ENCODE measurements at places on chromosomes 11 and 22.

- DNase-seq, result no peak
These were observed 26.6 kb downstream of the RSF1 start for GRCh38 chr11:77793972-77794371.

GRCh38 chr11:118436639-118437207, 431 bp downstream of the KMT2A start:
- peak; percentile 28 for DNase-seq

DNA sequence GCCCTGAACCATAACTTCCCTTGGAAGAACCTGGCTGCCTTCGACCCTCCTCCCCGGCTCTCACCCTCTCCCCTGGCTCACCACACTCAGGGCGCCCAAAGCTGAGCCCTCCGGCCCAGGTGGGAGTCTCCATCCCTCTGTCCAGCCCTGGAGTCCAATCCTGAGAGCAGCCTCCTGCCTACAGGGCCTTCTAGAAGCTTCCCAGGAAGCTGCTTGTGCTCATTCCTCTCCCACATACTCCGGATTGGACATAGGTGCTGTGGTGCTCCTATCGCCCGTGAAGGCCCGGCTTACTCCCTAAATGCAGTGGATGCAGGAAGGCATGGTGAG, 1332.0 kb downstream of the BRD1 start:
- DNase-seq, result no peak

DNA sequence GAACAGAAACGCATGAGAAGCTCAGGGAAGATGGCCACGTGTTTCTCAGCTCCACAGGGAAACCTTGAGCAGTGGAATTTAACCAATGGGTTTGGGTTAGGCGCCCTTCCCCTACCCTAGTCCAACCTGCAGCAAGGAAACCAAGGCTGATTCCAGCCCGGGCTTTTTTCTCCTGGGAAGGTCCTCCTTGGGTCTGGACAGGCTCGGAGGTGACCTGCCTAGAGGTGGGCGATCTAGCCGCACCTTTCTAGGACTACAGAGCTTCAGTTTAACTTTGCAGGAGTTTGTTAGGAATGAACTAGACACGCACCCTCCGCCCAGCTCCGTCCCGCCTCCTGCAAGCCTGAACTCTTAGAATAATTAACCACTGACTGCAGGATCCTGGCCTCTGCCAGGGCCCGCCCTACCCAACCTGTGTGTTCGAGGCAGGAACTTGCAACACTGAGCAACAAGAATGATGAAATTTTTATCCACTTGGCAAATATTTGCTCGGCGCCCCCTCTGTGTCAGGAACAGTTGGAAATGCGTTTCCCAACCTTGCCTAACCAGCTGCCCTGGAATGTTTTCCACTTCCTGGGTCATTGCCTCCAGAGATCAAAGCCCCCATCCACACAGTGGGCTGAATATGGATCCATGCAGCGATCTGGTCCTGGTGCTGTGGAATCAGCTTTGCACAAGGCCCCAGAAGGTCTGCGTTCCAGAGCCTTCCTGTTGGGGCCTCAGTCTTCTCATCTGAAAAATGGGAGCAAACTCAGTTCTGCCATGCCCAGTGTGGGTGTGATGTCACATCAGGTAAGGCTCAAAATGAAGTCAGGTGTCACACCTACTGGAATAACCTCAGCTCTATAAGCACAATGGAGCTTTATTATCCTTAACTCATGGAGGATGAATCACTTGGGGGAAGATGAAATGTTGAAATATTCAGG, 13.3 kb downstream of the MPST start:
- no peak for DNase-seq

GRCh38 chr11:126387857-126388256, 32.4 kb downstream of the ST3GAL4 start:
- no peak for DNase-seq

GRCh38 chr11:115891581-115891980, 387.4 kb upstream of the CADM1 start:
- DNase-seq, result no peak

DNA sequence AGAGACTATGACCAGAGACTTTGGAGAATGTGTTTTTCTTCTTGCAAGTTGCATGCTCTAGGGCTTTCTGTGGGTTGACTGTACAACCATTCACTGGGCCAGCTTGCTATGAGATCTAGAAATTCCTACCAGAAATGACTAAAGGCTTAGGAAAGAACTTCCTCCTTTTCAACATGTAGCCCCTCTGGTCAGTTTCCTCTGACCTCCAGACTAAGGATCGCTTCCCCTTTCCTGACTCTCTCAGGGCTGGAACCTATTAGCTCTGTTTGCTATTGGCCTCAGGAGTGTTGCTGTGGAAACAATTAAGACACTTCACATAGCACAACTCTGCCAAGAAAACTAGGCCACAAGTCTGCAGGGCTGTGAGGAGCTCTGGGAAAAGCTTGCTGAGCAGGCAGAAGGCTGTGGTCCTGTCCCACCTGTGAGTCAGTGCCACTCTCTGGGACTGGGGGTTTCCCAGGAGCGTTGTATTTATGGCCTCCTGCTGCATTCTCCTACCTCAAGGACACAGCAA, 10.7 kb downstream of the CRY2 start:
- no peak for DNase-seq

DNA sequence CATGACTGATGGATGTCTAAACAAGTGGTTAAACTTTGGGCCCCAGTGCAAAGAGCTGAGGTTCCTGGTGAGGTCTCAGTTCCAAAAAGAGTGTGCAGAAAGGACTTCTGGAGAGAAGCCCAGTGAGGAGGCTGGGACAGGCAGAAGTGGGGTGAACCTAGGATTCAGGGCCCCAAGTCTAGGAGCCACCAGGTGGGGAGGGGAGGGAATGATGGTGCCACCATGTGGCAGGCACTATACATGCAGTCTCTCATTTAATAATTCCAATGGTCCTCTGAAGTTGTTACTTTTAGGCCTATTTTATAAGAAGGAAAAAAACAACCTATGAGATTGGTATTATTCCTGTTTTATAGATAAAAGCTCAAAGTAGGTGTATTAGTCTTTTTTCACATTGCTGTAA, 102.0 kb downstream of the INSC start:
- no peak for DNase-seq

Measured in stimulated activated CD4-positive, alpha-beta T cell treated with anti-CD3 and anti-CD28 coated beads, Interleukin-15, amount 100 ng/mL, for 48 hours (primary cell).